HFF-Myc (cell line): ENCODE measurements at places on chromosomes 11 and 22.

DNA sequence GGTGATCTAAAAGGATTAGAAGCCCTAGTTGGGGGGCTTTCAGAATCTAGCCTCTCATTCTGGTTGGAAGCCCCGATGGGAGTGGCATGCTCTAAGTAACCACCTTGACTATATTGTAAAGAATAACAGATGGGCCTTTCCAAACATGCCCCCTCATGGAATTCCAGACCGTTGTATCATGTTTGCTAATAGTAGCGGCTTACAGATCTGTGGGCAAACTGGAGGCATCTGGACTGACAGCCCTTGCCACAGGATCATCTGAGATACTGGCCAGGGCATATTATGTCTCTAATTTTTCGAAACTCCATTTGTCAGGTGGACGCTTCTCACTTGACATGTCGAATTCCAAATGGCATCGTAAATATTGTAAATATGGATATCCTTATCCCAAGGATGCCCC is 10.5 kb downstream of the APIP start:
- DNase-seq, result no peak

GRCh38 chr22:22449819-22450218 is 58.7 kb downstream of the ZNF280B start:
- DNase-seq, result no peak

- DNase-seq, result no peak
Measured at GRCh38 chr11:117175104-117175503, 3.4 kb upstream of the SIDT2 start.

DNA sequence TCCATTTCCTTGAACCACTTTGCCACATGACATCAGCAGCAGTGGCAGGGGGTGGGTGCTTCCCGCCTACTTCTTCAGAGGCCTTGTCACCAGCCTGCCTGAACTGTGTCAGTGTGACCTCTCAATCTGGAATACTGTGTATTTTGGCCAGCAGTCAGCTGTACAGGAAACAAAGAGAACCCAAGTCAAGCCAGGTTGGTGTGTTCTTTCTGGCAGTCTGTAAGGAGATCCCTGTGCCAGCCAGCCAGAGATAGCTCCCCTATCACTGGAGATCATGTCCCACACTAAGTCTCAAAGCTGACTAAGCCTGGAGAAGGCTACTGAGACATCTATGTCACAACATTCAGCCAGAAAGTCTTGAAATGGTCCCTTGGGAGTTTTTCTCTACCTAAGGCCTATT is 142.1 kb downstream of the TRPC6 start:
- no peak for DNase-seq

DNA sequence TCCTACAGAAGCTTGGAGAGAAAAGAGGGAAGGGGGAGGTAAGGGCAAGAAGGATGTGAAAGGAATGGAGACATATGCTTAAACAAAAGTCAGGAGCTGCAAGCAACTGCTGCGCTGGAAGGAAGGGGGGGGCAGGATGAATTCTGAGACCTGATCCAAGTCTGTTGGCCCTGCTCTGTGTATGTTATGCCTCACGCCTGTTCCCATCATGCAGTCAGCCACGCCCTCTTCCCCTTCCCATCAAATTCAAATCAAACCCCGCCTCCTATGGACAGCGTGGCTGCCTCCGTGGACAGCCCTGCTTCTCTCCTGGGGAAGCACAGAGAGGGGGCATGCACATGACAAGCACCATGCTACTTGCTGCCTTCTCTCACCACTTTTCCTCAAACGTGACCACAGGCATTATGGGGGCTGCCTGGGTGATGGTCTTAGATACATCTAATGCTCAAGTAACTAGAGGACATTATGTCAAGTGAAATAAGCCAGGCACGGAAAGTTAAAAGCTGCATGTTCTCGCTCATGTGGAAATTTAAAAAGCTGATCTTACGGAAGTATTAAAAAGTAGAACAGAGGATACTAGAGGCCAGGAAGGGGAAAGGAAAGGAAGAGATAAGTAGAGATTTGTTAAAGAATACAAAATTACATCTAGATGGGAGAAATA is 45.8 kb upstream of the CYP2D6 start:
- no peak for DNase-seq

DNA sequence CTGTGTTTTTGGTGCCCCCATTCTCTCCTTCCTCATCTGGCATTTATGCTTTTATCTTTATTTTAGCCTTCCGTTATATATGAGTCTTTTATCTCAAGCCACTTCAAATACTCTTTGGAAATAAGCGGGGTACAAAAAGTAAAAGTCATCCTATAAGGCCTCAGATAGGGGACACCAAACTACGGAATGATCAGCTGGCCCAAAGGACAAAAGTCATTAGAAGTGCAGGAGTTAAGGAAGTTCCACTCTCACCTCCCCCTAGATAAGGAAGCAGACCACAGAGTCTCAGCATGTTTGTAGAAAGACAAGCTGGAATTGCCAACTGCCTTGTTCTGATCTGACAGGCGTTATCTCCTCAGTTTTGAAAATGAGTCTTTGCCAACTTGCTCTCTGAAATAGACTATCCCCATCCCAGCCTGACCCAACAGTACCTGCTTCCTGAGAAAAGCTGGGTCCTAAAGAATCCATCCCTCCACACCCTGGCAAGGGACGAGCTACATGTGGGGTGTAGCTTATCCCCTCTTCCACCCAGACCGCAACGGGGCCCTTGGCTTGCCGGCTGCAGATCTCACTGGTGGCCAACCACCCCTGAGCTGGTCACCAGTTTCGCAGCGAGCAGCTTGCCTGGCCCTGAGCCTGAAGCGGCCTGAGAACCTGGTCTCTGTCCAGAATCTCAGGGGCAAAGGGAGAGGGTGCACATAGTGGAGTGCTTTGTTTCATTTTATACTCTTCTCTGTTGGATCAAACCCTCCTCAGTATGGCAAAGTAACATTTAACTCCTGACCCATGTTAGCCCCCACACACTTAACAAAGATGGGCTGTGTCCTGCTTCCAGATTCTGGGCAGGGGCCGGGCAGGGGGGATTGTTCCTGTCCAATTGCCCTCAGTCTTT is 13.8 kb downstream of the FADS2 start:
- no peak for DNase-seq

GRCh38 chr11:116457336-116458007 is 315.3 kb downstream of the BUD13 start:
- DNase-seq, result no peak

- DNase-seq, result no peak
Measured at GRCh38 chr22:22605074-22605404, 39.4 kb upstream of the GGTLC2 start.

DNA sequence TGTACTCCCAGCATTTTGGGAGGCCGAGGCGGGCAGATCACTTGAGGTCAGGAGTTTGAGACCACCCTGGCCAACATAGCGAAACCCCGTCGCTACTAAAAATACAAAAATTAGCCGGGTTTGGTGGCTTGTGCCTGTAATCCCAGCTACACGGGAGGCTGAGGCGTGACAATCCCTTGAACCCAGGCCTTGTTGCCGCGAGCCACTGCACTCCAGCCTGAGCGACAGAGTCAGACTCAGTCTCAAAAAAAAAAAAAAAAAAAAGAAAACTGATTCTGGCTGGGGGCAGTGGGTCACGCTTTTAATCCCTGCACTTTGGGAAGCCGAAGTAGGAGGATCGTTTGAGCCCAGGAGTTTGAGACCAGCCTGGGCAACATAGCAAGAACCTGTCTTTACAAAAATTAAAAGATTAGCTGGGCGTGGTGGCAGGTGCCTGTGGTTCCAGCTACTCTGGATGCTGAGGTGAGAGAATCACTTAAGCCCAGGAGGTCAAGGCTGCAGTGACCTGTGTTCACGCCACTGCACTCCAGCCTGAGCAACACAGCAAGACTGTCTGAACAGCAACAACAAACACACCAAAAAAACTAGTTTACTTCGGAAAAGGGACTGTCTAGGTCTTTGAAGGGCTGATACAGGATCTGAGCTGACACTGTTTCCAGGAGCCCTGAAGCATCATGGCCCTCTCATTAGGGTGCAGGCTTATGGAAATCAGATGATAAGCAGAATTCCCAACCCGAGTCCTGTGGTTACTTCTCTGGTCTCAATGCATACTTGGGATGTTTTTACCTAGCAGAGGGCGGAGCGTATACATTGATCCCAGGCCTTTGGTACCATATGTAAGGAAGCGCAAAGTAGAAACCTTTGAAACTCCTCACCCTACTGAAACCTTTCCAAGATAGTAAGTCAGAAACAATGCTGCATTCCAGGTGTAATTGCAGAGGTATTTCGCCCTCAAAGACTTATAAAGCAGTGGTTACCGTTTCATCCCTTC is 1.8 kb upstream of the CHKB start:
- no peak for DNase-seq

DNA sequence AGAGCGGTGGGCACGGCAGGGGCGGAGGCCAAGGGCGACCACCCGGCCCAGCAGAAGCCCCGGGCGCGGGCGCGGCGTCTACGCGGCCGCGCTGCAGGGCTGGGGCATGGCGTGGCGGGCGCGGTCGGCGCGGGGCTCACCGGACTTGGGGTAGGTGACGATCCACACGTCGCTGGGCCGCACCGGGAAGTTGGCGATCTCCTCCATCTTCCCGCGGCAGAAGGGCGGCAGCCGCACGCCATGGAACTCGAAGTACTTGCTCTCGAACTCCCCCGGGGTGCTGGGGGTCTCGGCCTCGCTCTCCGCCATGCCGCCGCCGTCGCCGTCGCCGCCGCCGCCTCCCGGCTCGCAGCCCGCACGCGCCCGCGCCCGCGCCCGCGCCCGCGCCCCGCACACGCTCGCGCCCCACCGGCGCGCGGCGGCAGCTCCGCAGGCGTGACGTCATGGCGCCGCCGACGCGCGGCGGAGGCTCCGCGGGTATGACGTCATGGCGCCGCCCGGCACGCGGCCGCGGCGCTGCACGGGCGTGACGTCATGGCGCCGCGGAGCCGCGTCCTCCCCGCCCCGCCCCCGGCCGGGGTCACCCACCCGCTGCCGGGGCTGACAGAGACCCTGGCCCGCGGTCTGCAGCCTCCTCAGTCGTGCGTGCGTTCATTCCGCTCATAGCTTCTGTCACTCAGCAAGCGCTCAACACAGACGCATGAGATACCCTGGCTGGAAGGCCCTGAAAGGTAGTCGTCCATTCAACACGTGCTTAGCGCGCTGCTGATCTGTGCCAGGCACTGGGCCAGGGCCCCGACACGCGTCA is at the start of gene SULT4A1:
Gene SULT4A1 (minus strand): TSS at position 440 of the 808 bp plus-strand sequence. CDS start 131 bp downstream, at position 309.
- no peak for DNase-seq

- DNase-seq, result no peak
Measured at GRCh38 chr11:68039526-68040086, 781 bp downstream of the TCIRG1 start.

- DNase-seq, result no peak
Measured at GRCh38 chr11:122746050-122746478, 90.5 kb downstream of the UBASH3B start.

DNA sequence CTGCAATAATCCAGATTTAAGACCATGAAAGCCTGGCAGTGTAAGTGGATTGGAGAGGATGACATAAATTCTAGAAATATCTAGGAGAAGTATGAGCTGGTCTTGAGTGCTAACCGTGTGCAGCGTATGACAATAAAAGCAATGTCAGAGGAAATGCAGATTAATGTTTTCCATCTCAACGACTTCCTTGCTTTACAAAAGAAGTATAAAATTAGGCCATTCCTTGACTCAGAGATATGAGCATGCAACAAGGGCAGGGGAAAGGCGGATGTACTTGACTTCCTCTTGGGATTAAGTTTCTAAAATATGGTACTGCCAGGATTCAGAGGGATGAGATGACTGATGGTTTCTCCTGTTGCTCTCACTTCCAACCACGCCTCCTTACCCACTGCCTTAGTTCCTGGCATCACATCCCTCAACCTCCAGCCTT is 32.3 kb downstream of the ADAMTS15 start:
- no peak for DNase-seq

DNA sequence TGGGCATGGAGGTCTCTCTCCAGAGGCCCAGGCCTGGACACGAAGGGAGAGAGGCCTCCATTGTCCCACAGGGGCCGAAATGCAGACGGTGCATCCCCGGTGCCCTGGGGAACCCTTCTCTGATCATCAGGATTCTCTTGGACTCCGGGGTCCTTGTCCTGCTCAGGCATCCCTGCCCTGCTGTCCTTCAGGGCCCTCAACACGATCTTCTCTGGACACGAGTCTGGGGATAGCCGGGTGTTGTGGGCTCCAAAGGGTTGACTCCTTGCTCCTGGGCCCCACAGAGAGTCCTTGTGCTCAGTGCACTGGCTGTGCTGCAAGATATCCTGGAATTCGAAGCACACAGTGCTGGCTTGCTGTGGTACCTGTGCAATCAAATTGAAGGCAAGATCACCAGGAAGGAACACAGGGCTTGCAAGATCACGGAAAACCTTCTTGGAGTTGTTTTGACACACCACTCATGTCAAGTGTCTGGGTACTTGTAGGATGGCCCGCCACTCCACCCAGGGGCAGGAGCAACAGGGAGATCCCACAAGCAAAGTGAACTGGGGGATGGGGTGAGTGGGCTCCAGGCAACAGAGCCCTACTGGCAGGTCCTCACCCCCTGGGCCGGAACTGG is 61.3 kb upstream of the PRODH start:
- no peak for DNase-seq

DNA sequence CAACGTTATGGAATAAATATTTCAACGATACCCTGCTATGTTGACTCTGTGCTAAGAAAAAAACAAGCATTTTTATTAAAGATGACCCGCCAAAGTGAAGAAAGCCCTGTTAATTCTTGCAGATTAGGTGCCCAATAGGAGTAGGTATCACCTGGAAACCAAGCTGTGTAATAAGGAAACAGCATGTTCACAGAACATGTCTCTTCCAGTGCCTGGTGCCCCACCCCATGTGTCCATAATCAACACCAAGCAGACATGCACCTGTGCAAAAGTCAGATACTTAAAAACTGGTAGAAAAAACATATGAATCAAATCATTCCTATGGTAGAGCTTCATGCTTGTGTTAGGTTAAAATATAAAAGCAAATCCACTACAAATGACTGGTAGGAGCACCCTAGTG is 327.1 kb downstream of the SHANK2 start:
- DNase-seq, result no peak

DNA sequence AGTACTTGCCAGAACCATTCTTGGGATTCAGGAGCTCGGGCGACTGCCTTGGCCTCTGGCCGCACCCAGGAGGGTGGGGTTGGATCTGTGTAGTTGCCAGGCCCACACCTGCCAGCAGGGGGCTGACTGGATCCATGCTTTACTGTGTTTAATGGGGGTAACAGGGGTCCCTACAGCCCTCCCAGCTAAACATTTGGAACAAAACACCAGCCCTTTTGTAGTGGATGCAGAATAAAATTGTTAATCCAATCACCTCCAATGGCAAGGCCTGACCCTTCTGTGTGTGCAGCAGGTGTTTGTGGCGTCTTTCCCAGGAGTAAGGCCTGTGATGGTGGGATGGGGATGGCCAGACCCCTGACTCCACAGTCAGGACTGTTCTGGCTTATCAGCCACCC is 22.5 kb downstream of the SUN2 start:
- DNase-seq, result no peak

GRCh38 chr22:42273855-42274451 is 3.5 kb upstream of the TCF20 start:
- no peak for DNase-seq

GRCh38 chr11:46914363-46914762 is 4.0 kb downstream of the LRP4 start:
- DNase-seq, result no peak

DNA sequence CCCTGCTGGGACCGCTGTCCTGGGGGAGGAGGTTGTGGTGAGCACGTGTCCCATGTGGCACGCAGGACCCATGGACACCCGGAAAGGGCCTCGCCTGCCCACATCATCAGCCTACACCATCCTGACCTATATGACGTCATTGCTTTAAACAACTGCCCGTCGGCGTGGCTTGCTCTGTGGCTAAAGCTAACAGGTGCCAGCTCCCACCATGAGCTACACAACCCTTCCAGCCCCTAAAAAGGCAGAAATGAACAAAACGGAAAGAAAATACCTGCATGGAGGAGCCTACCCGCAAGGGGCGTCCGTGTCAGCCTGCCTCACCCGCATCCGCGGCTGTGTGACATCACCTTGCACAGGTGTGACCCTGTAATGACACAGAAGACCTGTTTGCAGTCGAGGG is 481.8 kb downstream of the BRD1 start:
- DNase-seq, result no peak
